ENCODE measurements at places on chromosomes 7 and 10.

DNA sequence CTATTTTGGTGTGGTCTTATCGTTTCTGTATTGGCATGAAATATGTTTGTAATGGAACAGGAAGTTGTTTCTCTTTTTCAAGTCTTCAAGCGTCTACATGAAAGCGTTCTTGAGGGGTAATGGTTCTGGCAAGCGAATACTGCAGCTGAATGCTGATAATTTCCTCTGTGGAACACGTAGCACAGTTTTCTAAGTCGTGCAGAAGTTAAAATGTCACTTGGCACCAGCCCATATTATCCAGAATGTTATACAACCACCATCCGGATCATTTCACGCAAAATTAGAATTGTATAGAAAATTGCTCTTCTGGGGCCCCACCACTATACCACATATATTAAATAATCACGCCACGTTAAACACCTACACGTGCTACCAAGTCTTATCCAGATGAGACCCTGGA is 354.3 kb downstream of the CALN1 start:
- no peak for DNase-seq

GRCh38 chr7:6160191-6160623 is 112.2 kb downstream of the CYTH3 start:
- no peak for DNase-seq

GRCh38 chr7:47702080-47702479 is 120.2 kb upstream of the TNS3 start:
- DNase-seq = no peak

DNA sequence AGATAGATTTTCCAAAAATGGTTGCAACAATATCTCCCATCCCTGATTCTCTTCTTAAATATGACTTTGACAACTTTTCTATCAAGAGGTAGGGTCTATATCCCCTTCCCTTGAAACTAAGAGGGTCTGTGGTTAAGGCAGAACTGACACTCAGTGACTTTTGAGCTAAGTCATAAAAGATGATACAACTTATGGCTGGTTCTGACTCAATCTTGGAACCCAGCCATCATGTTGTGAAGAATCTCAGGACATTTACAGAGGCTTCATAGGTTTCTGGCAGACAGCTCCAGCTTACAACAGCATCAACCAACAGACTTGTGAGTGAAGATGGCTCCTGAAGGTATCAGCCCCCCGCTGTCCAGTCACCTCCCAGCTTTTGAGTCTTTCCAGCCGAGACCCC is 203.5 kb downstream of the RNLS start:
- DNase-seq = no peak

DNA sequence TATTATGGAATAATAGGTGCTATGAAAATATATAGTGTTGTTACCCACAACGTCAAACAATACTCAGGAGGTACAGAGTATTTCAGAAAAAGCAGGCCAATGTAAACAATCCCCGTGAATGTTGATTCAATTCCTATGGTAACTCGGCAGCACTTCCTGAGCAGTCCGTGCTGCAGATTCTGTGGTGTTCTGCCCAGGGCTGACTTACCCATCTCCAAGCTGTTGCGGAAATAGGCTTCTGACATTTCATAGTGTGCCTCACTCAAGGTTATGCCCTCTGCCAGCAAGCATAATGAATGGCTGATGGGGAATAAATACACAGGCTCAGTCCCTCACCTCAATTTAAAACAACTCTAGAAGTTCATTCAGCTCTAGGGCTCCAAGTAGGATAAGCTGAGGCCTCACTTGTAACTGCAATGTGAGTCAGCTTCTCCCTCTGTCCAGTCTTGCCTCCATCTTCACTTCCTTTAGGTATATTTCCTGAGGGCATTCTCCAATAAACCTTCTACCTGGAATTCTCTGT is 177.6 kb downstream of the GNAI1 start:
- peak; percentile 52 for DNase-seq

DNA sequence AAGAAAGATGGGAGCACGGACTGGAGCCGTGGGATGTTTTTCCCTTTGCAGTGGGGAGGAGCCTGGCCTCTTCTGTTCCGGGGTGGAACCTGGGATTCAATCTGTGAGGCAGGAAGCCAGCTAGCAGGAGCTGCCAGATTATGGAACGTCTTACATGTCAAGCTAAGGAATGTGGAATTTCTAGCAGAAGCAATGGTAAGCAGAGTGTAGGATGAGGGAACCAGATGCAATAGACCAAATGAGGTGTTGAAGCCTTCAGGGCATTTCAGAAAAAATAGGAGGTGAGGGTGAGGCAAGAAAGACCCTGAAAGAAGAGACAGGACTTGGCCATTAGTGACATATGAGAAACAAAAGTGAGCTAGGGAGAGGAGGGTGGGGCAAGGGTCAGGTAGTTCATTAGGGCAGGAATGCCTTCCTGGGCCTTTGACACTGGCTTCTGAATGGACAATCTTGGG is 105.5 kb downstream of the CHN2 start:
- DNase-seq = no peak
